ENCODE measurements at places on chromosomes 1 and 21. TPM values are rescaled to one million over a fixed set of nuclear protein-coding genes. Genes with fewer than 3 reads are reported as not detected.

- no peak for DNase-seq
These were observed 13.2 kb downstream of the HMGB4 start for GRCh38 chr1:33876970-33877650.

GRCh38 chr1:46544561-46545240, 6.7 kb downstream of the KNCN start:
- DNase-seq, result peak; percentile 41

- DNase-seq, result no peak
These were observed 790.4 kb downstream of the PLA2G4A start for GRCh38 chr1:187619175-187619574.

The TRIM17 gene
- not detected for total RNA-seq

GRCh38 chr1:63795455-63795854, 21.6 kb downstream of the ROR1 start:
- no peak for DNase-seq

The SPATA6 gene
- total RNA-seq, result 7.3 TPM

The LGR6 gene
- 1.4 TPM for total RNA-seq

The CD84 gene
- total RNA-seq, result not detected

The FMO2 gene
- total RNA-seq, result 0.24 TPM

The PODN gene
- 4.1 TPM for total RNA-seq

DNA sequence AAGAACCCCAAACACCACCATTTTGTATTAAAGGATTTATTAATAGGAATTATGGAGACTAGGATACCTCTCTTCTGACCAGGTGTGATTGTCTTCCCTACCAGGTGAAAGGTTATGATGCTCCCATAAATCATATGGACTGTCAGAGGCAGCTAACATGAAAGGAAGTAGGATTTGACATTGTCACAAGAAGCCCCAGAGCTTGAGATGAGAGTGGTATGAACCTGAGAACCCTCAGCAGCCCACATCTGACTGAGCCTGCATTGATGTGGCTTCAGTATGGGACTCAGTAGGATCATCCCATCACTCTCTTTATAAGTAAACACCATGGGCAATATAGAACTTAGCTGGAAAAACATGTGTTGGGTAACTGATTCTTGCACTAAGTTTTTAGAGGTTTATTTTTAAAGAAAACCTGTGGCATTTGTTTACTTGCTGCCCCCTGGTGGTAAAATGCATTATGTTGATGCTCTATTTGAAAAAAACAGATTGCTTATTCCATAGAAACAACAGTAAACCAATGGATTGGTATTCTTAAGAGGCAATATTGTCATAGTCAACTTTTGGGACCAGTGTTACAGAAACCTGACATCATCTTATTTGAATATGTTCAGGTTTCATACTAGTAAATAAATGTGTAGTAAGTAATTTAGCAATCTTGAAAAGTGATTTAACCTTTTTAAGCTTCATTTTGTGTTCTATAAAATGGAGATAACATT, 16.6 kb upstream of the CACYBP start:
- DNase-seq, result no peak

The OR2T35 gene
- total RNA-seq, result not detected

DNA sequence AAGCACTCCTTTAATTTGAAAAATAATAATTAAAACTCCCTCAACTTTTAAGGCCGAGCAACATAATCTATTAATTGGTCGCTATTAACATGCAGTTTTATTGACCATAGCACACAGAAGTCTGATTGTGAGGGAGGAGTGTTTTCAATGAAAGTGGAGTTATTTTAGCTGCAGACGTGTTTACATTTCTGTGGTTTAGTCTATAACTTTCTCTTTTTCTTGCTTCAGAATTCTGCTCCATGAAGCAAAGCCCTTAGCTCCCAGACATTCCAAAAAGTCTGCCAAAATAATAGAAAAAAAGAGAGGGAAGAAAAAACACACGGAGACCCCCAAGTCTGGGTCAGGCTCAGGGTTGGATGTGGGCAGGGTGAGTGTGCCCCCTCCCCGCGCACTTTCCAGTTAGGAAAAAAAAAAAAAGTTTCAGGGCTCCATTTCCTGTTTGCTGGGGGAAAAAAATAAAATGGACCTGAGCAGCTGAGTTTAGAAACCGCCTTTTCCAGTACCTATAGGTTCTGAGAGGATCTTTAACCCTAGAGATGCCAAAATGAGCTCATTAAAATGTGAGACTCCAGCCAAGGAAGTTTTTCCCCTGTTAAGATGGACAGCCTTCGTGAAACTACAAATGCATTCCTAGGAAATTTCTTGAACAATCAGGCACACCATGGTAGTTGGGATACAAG, 143.7 kb upstream of the ETS2 start:
- DNase-seq, result no peak

DNA sequence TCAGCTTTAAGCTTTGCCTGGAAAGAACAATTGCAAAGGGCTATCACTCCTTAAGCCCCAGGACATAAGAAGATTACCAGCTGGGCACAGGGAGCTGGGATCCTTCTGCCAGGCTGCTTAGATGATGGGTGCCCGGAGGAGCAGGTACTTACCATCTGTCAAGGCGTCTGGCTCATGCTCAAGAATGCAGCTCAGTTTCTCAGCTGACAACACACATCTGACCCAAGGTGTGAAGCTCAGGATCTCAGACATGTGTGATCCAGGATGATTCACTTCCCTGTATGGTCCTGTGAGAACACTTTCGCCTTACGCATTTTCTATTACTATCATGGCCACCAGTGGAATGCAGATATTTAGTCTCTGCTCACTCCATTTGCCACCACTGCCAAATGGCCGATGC, 14.7 kb upstream of the DISC1 start:
- DNase-seq, result no peak

- DNase-seq, result no peak
These were observed 91.7 kb upstream of the EDN2 start for GRCh38 chr1:41576206-41576605.

- no peak for DNase-seq
These were observed 580 bp downstream of the DVL1 start for GRCh38 chr1:1348420-1349255.

The FAM177B gene
- not detected for total RNA-seq

- DNase-seq, result no peak
These were observed 26.6 kb downstream of the AK4 start for GRCh38 chr1:65174585-65174984.

DNA sequence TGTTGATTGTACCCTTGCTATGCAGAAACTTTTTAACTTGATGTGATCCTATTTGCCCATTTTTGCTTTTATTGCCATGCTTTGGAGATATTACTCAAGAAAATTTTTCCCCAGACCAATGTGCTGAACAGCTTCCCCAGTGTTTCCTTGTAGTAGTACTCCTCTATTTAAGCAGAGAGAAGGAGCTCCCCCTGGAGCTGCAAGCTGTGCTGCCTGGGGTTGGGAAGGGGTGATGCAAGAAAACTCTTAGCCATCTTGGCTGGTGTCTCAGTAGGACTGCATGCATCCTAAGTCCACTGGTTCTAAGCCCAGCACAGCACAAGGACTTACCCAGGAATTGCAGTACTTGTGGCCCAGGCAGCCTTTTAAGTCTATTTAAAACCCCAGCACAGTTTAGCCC, 121.6 kb downstream of the NTMT2 start:
- DNase-seq, result no peak

- no peak for DNase-seq
These were observed 4.3 kb upstream of the BCL2L15 start for GRCh38 chr1:113891631-113892220.

DNA sequence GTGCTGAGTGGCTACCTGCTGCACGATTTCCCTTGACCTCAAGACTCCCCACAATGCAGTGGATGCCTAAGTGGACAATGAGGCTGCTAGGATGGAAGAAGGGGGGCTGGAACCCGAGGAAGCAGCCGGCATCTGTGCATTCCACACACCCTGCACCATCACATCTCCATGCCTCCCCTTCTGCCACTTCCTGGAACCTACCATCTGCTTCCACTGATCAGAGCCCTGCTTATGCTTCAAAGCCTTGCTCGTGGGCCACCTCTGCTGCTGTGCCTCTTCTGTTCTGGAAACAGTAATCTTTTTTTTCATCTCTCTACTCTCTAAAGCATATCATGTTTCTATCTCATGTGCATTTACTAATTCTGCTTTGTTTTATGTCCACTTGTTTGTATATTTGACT, 66.2 kb upstream of the WDR26 start:
- no peak for DNase-seq

The SORT1 gene
- total RNA-seq, result 107 TPM

The ZNF648 gene
- total RNA-seq, result not detected

DNA sequence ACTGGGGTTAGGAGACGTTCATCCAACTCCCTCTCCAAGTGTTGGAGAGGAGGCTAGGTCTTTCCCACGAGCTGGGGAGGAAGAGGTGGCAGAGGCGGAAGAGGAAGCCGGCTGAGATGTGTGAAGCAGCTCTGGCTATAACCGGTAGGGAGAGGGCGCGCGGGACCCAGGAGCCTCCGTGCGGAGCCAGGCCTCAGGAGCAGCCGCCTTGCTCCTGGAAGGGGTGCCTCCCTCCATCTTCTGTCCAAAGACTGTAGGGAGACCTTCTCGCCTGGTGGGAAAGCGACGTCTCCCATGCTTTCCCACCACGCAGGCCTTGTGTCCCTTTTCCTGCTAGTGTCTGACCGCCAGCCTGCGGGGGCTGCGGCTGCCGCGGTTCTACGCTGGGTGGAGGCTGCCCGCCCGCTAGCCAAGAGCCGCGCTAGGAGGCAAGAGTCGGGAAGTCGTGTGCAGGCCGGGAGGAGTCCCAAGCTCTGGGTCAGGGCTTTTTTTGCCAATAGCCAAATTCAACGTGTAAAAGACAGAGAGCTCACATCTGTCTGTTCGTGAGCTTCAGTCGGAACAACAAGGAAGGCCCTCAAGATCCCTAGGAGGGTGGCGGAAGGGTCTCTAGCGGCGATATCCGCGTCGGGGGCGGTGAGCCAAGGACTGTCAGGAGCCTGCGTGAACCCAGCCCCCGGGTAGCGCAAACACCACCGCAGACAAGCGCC, 8.4 kb upstream of the NBPF11 start:
- DNase-seq, result peak; percentile 61

DNA sequence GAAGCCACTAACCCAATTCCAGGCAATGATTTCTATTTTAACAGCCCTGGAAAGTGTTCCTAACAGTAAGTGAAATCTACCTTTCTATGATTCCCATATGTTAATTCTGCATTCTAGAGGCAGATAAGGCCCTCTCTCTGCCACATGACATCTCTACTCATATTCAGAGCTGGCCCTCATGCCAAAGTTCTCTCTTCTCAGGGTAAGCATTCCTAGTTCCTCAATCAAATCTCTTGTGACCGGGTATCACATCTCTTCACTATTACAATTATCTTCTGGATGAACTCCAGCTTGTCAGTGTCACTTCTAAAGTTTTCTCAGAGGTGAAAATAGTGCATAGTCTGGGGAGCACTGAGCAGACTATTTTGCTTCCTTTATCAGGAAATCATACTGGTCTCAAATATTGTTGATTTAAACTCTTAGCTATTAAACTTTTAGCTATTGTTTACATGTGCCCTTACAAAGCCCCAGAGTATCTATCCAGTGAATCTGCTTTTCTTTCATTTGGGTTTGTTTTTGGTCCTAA, 66.4 kb upstream of the TNFSF18 start:
- no peak for DNase-seq

- no peak for DNase-seq
These were observed 140.9 kb downstream of the TGFBR3 start for GRCh38 chr1:91744953-91745639.

GRCh38 chr1:205294175-205294917, 27.2 kb downstream of the NUAK2 start:
- no peak for DNase-seq

The FASLG gene
- not detected for total RNA-seq

The UCK2 gene
- total RNA-seq, result 44.2 TPM

- no peak for DNase-seq
These were observed 7.0 kb downstream of the KCNA3 start for GRCh38 chr1:110667776-110668175.

The PLEKHO1 gene
- 52.5 TPM for total RNA-seq

- DNase-seq, result peak; percentile 62
These were observed 38.7 kb upstream of the COL6A2 start for GRCh38 chr21:46059195-46059594.

- no peak for DNase-seq
These were observed 2.5 kb upstream of the PLEKHM2 start for GRCh38 chr1:15681349-15682292.

DNA sequence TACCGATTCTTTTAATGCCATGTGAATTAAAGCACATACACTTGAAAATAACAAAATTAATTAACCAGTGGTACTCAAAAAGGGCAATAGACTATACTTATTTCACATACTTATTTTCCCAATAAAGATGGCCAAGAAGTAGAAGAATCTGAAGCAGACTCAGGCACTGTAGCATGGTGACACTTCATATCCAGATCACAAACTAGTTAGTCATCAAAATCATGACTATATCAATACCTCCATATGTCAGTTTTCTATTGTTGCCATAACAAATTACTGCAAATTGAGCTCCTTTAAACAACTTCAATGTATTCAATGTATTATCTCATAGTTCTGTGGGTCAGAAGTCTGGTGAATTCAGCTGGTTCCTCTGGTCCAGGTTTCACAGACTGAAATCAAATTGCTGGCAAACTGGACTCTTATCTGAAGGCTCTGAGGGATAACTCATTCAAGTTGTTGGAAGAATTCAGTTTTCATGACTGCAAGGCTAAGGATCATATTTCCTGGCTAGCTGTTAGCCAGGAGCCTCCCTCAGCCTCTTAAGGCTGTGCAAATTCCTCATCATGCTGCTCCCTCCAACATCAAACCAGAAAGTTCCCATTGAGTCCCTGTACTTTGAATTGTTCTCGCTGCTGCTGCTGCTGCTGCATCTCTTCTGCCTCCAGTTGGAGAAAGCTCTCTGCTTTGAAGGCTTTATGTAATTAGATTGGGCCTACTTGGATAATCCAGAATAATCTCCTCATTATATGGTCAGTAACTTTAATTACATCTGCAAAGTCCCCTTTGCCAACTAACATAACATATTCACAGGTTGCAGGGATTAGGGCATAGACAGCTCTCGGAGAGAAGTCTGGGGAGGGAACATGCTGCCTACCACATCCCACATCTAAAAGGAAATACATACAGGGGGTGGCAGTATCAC, 91.5 kb downstream of the MRPL39 start:
- no peak for DNase-seq

DNA sequence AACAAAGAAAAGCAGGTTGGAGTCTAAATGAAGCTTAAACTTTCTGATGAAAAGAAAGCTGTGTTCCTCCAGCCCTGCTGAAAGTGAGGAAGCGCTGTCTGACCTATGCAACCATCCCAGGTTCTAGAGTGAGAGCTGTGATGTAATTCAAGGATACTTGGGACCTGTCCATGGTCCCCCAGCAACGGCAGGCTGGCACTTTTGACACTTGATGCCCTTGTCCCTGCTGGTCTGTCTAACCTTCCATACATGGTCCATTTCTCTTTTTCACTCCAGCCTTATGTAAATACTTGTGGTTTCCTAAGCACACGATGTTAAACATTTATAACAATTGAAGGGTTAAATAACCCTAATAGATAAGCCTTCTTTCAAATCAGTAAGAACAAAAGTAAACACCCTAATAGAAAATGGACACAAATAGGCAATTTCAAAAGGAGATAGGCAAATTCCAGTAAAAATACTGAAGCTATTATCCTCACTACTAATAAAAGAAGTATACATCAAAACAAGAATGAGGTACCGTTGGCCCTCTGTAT, 17.7 kb upstream of the KDM4A start:
- no peak for DNase-seq

- no peak for DNase-seq
These were observed 49.2 kb upstream of the NTPCR start for GRCh38 chr1:232901255-232901654.
